ENCODE measurements at places on chromosomes 5 and 9.

DNA sequence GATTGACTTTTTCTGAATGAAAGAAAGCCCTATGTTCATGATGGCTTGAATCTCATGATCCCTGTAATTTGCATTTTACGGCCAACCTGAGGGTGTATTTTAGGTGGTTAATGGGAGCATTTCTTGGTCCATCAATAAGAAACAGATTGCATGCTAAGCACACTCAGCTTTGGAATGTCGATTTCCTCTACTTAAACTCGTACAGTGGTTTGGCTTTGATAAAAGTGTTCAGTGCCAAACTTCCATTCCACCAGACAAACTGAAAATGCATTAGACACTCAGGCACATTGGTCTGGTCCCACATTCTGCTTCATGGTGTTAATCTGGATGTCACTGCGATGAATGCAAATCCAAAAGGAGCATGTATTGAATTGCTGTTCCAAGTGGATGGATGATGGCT, 77.0 kb downstream of the VCAN start:
- peak; percentile 72 for DNase-seq

- no peak for DNase-seq
Observed at GRCh38 chr5:78919796-78920195, 65.3 kb downstream of the ARSB start.

DNA sequence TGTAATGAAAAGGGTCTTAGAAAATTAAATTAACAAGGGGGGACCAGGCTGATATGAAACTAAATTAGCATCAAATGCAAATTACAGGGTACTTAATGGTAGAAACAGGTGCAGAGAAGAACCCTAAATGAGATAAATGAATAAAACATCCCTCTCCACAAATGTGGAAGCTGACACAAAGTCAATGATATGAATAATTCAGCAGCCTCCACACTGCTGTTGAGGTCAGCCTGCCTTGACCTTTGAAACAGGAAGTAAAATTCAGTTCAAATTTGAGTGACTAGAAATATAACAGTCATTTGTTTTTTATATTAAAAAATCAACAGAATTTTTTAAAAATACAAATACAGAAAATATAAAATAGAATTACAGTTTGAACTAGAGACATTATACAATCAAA, 40.0 kb downstream of the EBF1 start:
- DNase-seq = no peak

GRCh38 chr9:95023217-95024003, 294.1 kb downstream of the FANCC start:
- peak; percentile 62 for DNase-seq

- DNase-seq = no peak
Observed at GRCh38 chr9:16221822-16222547, 648.5 kb downstream of the BNC2 start.

DNA sequence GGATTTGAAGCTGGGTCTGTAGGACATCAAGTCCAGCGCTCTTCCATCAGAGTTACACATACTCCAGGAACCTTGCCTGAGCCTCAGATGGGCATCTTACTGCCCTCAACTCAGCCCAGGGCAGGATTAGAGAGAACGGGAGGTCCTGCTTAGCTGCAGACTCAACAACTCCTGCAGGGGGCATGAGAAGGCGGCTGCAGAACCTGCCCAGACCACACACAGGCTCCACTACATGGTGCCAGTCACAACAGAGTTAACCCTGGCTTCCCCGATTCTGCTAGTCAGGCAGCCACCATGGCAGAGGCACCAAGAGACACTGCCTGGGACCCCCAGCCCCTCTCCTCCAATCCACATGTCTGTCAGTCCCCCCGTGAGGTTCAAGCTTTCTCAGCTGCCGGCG, 23.9 kb upstream of the CPLX2 start:
- no peak for DNase-seq

DNA sequence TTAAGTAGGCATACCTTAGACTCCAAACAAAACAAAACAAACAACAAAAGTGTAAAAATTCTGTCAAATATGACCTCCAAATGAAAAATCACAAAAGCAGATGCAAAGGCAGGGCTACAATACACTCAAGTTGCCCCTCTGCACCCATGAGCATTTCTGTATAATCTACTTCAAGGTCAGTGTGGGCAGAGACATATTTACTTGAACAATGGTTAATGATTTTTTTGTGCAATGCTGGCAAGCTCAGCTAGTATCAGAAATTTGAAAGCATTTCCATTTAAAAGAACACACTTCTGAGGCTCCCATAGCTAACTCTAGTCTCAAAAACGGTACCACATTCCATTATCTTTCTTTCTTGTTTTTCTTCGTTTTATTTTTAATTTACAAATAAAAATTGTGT, 57.9 kb downstream of the PLCXD3 start:
- DNase-seq = no peak

DNA sequence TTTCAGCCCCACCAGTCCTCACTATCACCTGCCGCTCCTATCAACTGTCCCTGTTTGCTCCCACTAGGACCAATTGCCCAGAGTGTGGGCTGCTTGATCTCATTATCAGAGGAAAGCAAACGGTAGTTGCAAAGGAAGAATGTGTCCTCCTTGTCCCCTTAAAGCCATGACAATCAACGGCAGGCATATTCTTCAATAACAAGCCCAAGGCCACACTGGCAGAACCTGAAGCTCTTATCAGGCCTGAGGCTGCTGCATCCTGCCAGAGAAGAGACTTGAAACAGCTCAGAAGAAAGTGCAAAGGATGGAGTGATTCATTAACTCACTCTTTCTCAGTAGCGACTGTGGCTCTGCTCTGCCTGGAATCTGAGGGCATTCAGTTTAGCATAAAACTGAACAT, 39.2 kb upstream of the MAN2A1 start:
- DNase-seq = no peak

- no peak for DNase-seq
Observed at GRCh38 chr5:109830955-109831502, 141.3 kb downstream of the MAN2A1 start.

- no peak for DNase-seq
Observed at GRCh38 chr5:119309326-119309725, 46.5 kb upstream of the TNFAIP8 start.

DNA sequence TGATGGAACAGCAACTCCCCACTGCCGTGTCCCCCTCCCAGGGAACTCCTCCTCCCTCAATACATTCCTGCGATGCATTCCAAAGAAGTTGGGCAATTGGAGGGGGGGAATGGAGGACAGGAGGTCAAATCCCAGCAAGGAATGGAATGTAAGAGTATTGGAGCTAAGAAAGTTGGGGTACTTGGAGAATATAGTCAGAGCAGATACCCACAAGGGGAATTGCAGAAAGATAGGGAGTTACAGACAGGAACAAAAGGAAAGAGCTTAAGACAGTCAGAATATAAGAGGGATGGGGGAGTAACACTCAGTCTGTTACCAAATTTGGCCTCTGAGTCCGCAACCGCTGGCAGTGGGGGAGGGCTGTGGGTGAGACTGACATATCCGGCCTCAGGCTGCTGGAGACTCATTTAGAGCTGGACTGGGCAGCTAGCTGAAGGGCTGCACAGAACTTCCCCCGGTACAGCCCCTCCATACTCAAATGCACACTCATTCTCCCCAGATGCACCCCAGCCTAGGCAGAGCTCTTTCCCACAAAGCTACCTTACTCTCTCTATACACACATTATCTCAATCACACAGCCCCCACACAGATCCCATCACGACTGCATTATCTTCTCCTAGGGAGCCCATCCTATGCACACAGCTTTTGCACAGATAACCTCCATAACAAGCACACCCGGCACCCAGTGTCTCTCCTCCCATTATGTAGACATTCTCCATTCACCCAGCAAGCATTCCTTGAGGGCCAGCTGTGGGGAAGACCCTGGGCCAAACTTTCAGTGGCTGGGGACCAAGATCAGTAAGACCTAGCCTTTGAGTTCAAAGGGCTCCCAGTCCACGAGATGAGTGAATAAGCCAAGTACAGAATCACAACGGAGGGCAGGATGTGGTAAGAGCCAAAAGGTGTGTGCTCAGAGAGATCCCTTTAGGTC, 3.7 kb downstream of the TLN1 start:
- peak; percentile 79 for DNase-seq

- DNase-seq = peak; percentile 47
Observed at GRCh38 chr5:139138809-139139208, 59.4 kb downstream of the SIL1 start.

- no peak for DNase-seq
Observed at GRCh38 chr5:4780633-4781032, 359.5 kb upstream of the ADAMTS16 start.

GRCh38 chr5:134851307-134851923, 5.6 kb downstream of the C5orf24 start:
- peak; percentile 35 for DNase-seq
